ENCODE measurements at places on chromosomes 3 and 15.

DNA sequence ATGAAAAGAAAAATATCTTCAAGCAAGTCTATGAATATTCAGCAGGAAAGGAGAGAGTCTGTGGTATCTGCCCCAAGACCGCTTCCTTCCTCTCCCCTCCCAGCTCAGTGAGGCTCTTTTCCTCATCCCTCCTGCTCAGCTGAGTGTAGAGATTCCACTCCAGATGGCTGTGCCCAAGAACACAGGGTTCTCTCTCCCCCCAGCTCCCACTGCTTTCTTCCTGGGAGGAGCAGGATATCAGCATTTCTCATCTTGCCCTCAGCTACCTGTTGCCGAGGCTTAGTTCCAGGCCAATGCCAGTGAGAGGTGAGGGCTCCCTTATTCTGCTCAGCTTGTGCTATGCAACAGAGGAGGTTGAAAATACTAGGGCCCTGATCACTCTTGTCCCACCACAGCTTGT lies 211.9 kb downstream of the SV2B start:
- DNase-seq = no peak

DNA sequence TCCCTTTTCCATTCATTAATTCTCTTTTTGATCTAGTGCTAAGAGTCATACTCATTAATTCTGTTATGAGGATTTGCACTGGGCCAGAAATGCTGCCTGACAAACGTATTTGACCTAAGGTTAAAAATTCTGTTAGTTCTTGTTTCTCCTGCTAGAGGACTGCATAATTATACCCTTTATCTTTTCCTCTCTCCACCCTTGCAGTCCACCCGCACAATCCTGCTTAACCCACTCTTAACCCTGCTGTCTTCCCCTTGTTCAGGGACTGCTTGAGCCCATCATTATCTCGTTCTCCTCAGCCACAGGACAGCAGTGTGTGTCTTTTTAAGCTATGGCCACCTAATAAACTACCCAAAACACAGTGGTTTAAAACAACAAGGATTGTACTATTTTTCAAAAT lies 31.1 kb upstream of the DYNC1LI1 start:
- DNase-seq = no peak

- no peak for DNase-seq
These were observed 357.1 kb upstream of the CFAP20DC start for GRCh38 chr3:59406943-59407342.

DNA sequence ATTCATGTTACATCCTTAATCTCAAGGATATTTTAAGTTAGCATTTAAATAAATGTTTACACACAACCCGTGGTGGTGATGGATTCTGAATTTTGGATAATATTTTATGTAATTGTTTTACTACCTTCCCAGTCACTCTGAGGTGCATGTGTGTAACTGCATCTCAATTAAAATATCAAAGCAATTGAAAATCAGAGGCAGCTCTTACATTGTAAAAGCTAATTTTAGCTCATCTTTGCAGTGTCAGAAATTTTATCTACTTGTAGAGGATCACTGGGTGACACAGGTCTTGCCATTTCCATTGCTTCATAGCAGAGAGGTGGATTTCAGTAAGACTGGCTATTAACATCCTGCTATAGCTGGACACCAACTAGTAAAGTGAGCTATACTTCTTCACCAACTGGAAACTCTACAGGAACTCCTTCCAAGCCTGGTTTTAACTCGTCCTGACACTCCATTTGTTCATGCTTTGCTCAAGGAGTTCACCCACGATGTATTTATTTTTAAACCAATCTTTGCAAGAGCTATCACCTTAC lies 19.6 kb upstream of the MITF start:
- no peak for DNase-seq

DNA sequence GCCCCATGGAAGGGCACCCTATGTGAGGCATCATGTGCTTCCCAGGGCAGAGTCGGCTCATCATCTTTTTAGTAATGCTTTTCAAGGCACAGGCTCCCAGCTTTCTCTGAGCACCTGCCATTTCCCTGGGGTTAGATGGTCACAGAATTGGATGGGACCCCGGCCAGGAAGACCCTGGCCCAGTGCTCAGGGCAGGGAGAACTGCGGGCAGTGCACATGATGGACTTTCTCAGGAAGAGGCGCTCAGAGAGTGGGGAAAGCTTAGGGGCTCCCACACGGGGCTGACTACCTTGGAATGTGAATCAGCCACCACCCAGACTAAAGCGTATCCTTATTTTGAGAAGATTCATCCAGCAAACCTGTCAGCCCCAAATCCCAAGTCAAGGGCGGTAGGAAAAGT lies 16.5 kb upstream of the SKOR1 start:
- DNase-seq = no peak

DNA sequence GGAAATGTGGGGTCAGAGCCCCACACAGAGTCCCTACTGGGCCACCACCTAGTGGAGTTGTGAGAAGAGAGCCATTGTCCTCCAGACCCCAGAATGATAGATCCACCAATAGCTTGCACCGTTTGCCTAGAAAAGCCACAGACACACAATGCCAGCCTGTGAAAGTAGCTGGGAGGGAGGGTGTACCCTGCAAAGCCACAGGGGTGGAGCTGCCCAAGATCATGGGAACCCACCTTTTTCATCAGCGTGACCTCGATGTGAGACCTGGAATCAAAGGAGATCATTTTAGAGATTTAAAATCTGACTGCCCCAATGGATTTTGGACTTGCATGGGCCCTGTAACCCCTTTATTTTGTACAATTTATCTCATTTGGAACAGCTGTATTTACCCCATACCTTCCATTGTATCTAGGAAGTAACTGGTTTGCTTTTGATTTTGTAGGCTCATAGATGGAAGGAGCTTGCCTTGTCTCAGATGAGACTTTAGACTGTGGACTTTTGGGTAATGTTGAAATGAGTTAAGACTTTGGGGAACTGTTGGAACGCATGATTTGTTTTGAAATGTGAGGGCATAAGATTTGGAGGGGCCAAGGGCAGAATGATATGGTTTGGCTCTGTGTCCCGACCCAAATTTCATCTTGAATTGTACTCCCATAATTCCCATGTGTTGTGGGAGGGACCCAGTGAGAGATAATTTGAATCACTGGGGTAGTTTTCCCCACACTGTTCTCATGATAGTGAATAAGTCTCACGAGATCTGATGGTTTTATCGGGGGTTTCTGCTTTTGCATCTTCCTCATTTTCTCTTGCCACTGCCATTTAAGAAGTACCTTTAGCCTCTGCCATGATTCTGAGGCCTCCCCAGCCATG lies 49.0 kb downstream of the CD200 start:
- DNase-seq = no peak

DNA sequence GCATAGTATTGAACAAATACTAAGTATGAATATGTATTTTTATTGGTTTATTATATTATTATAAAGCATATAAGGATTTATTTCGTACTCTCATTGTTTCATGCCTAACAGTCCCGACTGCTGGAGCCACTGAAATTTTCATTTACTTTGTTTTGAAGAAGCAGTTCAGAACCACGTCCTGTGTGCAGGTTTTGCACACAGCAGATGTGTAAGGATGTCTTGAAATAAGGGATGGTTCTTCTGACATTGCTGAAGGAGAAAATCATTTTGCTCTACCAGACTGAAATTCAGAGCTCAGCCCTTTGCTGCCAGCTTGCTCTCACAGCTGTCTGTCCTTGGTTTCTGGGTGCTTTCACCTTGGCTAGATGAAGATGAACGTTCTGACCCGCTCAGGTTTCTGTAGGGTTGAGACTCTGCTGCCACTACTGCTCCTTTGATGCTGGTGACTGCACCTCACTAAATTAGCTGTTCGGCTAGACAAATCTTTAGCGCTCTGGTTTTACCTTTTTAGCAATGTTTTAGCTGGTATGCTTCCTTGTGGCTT lies 54.2 kb downstream of the UBE2E1 start:
- DNase-seq = no peak

- no peak for DNase-seq
These were observed 471.2 kb upstream of the TGFBR2 start for GRCh38 chr3:30135190-30135589.

- DNase-seq = no peak
These were observed 195.7 kb upstream of the KCNMB2 start for GRCh38 chr3:178340506-178340905.

GRCh38 chr15:35533130-35534110 lies 12.5 kb downstream of the DPH6 start:
- no peak for DNase-seq

- no peak for DNase-seq
These were observed 740.5 kb downstream of the EPHA3 start for GRCh38 chr3:89847955-89848354.

Measured in stimulated activated CD4-positive, alpha-beta T cell treated with anti-CD3 and anti-CD28 coated beads, Interleukin-15, amount 100 ng/mL, for 48 hours (primary cell).